ENCODE measurements at places on chromosomes 12 and 14.

DNA sequence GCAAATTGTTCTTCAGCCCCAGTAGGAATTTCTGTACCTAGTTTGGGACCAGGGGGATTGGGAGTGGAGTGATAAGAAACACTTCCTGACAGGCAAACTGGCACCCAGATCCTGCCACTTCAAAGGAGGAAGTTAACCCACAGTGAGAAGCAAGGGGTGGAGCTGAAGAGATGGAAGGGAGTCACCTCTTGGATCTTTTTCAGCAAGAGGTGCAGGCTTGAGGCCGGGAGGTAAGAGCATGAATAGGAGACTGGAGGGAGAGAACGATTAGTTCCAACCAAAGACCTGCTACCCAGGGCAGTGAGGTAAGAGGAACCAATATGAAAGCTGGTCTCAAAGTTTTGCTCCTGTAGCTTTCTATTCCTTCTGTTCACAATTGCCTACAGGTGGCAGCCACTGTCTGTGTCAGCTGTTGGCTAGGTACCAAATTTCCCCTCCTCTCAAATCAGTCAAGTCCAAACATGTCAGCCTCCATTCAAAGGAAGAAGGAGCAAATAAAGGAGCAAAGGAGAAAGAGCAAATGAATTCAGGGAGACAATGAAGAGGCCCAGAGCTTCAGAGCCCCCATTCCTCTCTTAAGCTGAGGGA, 14.9 kb upstream of the TAC3 start:
- DNase-seq, result no peak

- DNase-seq, result no peak
Observed at GRCh38 chr12:128150961-128151360, 116.0 kb upstream of the TMEM132C start.

- DNase-seq, result no peak
Observed at GRCh38 chr14:58772116-58772515, 134.4 kb downstream of the DACT1 start.

- no peak for DNase-seq
Observed at GRCh38 chr14:97796511-97796910, 999.3 kb downstream of the VRK1 start.

DNA sequence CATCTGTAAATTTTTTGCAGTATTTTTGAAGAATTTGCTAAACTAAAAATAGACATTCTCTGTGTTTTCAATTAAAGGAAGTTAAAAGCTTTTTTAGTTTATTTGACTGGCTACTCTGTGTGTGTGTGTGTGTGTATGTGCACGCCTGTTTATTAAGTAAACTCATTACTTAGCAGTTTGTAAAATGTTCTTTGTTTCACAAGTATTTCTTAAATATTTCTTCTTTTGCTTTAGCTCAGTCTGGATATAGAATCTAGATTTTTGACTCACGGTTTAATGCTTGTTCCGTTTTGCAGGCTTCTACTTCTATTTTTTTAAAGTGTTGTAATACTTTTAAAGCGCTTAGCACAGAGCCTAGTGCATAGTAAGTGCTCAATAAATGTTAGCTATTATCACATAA, 46.5 kb upstream of the KCNMB4 start:
- no peak for DNase-seq

GRCh38 chr14:99258876-99259726, 12.9 kb downstream of the BCL11B start:
- DNase-seq, result peak; percentile 56

GRCh38 chr12:78145398-78145797, 314.7 kb downstream of the NAV3 start:
- DNase-seq, result no peak

DNA sequence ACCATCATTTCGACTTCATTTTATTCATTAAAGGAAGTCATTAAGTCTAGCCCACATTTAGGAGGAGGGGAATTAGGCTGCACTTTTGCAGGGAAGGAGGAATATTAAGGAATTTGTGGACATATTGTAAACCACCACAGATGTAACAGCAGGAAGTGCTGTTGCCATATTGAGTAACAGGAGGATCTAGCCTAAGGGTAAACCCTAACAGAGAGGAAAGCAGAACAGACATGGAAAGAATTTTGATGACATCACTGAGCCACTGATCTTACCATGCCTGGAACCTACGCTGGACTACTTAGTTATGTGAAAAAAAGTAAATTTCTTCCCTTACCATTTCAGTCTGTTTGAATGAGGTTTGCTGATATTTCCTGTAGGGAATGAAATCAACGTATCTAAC, 100.7 kb upstream of the ATF7IP start:
- DNase-seq, result no peak

DNA sequence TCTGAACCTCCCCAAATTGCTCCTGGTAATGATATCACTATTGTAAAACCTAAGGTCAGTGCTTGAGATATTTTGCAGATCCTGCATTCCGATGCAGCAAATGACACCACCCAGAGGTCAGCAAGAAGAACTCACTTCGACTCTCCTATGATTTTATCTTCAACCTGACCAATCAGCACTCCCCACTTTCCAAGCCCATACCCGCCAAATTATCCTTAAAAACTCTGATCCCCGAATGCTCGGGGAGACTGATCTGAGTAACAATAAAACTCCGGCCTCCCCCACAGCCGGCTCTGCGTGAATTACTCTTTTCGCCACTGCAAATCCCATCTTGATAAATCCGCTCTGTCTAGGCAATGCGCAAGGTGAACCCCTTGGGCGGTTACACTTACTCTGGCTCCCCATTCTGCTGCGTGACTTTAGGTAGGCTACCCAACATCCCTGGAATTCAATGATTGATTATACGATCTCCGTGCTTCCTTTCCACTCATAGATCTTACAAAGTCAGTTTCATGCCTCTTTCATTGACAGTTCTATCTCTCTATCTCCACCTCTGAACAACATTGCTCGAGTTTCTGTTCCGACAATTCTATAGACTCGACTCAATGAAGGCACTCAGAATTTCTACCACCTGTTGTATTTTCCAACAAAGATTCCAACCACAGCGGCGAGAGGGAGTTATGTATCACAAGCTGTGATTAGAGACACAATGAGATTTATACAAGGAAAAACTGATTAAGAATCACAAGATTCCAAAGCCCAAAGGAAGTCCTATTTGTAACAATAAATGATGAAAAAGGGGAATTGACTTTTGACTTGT, 939 bp downstream of the NPC2 start:
- no peak for DNase-seq

DNA sequence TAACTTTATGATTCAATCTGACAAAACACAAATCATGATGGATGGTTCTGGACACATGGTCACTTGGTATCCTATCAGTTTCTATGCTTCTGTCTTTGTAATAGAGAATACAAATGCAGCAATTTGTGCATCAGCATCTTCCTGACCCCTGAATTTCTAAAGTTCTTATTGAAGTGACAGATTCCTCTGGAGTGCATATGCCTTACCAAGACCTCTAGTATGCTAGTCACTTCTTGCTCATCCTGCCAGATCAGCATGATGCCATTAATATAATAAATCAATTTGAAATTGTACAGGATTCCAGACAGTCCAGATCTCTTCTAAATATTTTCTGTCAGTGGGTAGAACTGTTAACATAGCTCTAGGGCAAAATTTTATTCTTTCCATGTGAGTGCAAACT, 40.6 kb upstream of the GLIPR1 start:
- DNase-seq, result no peak

GRCh38 chr14:52703225-52703624, 3.8 kb upstream of the PSMC6 start:
- no peak for DNase-seq

DNA sequence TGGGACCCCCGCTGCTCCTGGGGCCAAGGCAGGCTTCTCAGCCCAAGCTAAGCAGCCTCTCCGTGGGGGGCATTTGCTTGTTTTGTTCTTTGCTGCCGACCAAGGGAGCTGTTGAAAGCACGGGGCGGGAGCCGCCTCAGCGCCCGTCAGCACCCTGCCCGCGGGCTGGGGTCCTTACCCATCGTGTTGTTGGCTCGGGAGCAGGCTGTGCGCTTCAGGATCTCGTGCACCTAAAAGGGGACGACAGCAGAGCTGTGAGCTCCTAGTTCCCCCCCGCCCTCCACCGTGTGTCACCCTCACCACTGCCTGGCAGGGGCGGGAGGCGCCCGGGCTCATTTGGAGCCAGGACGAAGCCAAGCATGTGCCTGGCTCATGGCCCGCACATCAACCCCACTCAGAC, 117.5 kb downstream of the ANO2 start:
- peak; percentile 54 for DNase-seq

GRCh38 chr12:107317751-107318555, 224.6 kb upstream of the CRY1 start:
- peak; percentile 84 for DNase-seq

DNA sequence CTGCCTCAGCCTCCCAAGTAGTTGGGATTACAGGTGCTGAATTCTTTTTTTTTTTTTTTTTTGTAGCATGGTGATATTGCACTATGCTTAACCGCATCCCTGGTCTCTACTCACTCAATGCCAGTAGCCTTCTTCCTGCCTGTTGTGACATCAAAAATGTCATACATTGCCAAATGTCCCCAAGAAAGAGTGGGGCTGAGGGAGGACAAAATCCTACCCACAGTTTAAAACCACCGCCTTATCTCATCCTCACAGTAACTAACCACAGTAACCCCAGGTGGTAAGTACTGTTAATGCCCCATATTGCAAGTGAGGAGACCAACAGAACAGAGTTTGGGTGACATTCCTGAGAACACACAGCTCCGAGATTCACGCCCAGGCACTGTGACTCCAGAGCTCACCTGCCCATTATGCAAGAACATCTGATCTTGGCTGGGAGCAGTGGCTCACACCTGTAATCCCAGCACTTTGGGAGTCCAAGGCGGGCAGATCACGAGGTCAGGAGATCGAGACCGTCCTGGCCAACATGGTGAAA, 19.6 kb downstream of the MORN3 start:
- DNase-seq, result no peak

- DNase-seq, result peak; percentile 65
Observed at GRCh38 chr14:34981743-34982420, 910 bp upstream of the SRP54 start.

DNA sequence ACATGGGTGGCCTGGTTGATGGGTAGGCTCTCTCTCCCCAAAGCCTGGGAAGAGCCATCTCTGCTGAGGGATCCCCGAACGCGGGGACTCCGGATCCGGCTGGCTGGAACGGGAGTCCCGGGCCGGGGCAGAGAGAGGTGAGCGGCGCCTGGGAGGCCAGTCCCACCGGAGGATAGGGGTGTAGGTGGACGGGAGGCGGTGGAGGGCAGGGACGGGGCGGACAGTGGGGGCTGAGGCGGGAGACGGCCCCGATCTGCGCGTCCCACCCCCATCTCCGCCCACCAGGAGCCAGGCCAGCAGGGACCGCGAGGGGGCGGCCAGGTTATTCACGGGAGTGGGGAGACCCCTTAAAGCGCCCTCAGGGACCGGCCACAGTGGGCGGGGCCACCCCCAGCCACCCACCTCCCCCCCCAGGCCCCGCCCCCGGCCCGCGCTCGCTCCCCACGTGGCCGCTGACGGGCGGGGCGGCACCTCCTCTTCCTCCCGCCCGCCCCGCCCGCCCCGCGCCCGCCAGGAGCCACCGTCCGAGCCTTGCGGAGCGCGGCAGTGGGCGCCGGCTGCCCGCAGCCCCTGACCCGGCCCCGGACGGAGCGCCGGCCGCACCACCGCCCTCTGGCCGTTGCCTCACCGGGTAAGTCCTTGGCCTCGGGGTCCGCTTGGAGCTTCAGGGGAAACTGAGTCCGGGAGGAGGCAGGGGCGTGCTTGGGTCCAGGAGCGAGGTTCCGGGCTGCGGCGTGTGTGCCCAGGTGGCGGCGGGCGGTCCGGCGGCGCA, at the start of gene INF2:
INF2 (plus strand) TSS at position 510 of the 772 bp plus-strand sequence. CDS start 11,748 bp downstream, outside the sequence.
- no peak for DNase-seq
